ENCODE measurements at places on chromosomes 16 and 17. TPM values are rescaled to one million over a fixed set of nuclear protein-coding genes. Genes with fewer than 3 reads are reported as not detected.

The RASL10B gene
- 0.07 TPM for total RNA-seq

The KRT17 gene
- total RNA-seq = not detected

- H3K27me3 ChIP-seq = no peaks in the 10 kb centered on the region
- H3K27ac ChIP-seq = no peak overlapping the region
- DNase-seq = no peak
- no peaks in the 10 kb centered on the region for H3K36me3 ChIP-seq
- no peak overlapping the region for H3K4me3 ChIP-seq
Measured at GRCh38 chr17:22463110-22463850, 771.0 kb downstream of the KCNJ18 start.

DNA sequence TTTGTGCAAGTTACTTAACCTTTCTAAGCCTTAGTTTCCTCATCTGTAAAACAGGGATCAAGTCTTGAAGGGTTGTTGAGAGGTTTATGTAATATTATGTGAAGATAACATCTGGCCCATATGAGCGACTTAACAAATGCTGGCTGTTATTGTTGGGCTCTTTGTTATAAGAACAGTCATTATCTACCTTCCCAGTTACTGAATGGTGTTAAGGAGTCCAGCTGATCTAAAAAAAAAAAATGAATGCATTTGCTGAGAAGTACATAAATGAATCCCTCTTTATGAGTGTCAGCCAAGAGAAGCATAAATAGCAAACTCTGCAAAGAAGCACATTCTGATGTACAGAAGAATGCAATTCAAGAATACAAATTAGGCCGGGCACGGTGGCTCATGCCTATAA, 24.3 kb upstream of the MED13 start:
- no peak for DNase-seq
- no peak overlapping the region for H3K4me3 ChIP-seq
- H3K27ac ChIP-seq = no peak overlapping the region
- H3K27me3 ChIP-seq = no peaks in the 10 kb centered on the region
- H3K36me3 ChIP-seq = no peaks in the 10 kb centered on the region

- no peaks in the 10 kb centered on the region for H3K4me1 ChIP-seq
- DNase-seq = no peak
- H3K27me3 ChIP-seq = no peaks in the 10 kb centered on the region
- no peak overlapping the region for H3K4me3 ChIP-seq
- H3K36me3 ChIP-seq = no peaks in the 10 kb centered on the region
Measured at GRCh38 chr17:70107904-70108565, 33.0 kb downstream of the KCNJ16 start.

DNA sequence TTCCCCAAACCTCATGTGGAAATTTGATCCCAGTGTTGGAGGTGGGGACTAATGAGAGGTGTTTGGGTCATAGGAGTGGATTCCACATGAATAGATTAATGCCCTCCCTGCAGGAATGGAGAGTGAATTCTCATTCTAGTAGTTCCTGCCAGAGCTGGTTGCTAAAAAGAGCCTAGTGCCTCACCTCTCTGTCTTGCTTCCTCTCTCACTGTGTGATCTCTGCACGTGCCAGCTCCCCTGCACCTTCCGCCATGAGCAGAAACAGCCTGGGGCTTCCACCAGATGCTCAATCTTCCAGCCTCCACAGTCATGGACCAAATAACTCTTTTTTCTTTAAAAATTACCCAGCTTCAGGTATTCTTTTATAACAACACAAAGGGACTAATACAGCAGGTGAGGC, 72.9 kb upstream of the CLEC3A start:
- no peaks in the 10 kb centered on the region for H3K36me3 ChIP-seq
- H3K4me1 ChIP-seq = no peaks in the 10 kb centered on the region
- no peaks in the 10 kb centered on the region for H3K27me3 ChIP-seq
